ENCODE measurements at places on chromosomes 3 and 15.

DNA sequence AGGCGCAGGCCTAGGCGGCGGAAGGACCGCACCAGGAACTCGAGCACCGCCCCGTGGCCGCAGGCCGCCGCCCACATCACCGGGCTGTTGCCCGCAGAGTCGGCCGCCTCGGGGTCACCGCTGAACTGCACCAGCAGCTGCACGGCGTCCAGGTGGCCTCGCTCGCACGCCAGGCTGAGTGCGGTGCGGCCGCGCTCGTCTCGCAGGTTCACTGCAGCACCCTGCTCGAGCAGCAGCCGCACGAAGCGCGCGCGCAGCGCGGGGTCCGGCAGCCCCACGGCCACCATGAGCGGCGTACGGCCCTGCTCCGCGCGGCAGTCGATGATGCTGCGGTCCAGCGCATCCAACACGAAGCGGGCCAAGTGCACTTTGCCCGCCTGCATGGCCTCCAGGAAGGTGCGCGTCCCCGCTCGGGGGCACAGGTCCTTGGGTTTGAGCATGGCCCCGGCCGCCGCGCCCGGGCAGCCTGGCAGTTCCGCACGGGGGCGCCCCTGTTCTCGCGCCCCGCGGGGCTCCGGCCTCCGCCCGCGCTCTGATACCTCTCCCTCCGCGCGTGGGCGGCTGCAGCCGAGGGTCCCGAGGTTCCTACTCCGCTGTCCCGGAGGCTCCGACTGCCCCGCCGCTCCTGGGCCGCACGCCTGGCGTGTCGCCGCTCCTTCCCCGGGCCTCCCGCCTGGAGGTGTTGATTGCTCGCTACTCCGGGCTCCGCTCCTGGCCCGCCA is 556 bp downstream of the ANKRD63 start:
- peak; percentile 73 for DNase-seq

DNA sequence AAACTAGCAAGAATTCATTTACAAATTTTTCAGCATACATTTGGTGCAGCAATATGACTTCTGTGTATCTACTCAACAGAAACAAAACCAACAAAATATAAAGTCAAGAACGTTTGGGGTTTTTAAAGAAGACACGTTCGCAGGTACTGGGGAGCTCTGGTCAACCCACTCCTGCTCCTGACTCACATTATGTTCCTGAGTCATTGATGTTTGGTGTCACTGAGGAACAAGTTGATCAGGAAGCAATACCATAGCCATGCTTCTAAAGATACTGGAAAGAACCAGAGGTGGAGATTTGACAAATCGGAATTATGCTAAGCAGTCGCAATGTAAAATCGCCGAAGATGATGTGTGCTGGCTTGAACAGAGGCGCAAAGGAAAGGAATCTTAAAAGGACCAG is 22.0 kb downstream of the SLC4A7 start:
- DNase-seq = no peak

DNA sequence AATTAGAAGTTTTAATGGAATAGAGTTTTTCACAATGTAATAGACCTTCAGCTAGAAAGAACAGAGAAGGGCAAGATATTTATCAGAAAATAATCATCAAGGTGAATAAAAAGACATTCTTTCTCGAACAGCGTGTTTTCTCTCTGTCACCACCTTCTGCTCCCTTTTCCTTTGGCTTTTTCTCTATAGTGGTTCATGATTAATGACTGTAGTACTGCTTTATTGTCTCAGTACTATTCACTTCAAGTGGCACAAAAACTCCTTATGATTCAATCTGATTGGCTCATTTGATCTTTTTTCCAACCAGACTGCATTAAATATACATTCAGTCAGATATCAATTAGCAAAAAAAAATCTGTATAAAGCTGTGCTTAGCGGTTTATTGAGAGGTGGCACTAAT is 516.0 kb downstream of the OTOL1 start:
- no peak for DNase-seq

- no peak for DNase-seq
These were observed 184.8 kb downstream of the ADAMTSL3 start for GRCh38 chr15:83838763-83839162.

DNA sequence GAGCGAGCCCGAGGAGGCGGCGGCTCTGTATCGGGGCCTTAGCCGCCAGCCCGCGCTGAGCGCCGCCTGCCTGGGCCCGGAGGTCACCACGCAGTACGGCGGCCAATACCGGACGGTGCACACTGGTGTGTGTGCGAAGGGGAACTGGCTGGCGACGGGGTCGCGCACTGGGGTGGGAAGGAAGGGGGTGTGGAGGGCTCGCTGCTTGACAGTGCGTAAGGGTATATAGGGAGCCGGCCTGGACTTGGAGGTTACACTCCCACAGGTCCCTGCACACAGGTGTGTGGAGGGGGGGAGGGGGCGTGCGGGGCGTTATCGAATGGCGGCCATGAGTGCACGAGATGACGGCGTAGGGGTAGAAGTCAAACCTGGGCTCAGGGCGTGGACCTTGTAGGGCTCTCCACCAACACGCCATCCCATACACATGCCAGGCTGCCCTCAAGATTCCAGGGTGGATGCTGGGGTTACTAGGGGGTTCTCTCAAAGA is 389 bp downstream of the APEH start:
- DNase-seq = no peak

- no peak for DNase-seq
These were observed 55.9 kb downstream of the ALCAM start for GRCh38 chr3:105422645-105423044.

DNA sequence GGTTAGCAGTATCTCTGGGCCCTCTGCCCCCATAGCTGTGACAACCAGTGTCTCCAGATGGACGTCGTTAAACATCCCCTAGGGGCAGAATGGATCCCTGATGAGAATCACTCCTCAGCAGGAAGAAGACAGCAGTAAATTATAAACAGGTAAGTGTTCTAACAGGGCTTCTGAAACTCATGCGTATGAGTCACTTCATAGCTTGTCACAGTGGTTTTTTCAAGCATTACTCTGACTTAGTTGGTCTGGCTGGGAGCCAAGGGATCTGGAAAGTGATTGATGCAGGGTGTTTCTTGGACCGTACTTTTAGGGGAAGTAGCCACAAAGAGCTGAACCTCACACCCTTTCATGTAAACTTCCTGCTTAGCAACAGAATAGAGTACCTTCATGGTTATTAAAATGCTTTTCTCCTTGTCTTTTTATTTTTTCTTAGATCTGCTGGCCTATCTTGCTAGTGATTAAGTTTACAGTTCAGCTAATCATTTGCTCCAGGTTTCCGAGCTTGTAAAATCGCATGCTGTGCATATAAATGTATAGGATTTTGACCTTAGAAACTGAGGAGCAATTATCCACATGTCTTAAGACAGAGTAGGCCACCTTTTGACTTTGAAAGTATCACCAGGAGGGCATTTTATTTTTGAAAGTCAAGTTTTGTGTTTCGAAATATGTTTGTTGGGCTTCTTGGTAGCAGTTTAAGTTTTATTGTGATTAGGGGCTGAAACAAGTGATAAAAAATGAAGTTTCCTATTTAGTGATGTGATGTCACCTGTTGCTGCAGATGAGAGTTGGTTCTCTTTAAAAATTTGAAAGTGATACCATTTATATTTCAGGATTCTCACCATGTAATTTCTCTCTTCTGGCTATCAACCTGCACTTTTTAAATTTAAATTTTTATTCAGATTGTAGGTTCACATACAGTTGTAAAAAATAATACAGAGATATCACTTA is 333.9 kb downstream of the PTPRG start:
- DNase-seq = no peak

DNA sequence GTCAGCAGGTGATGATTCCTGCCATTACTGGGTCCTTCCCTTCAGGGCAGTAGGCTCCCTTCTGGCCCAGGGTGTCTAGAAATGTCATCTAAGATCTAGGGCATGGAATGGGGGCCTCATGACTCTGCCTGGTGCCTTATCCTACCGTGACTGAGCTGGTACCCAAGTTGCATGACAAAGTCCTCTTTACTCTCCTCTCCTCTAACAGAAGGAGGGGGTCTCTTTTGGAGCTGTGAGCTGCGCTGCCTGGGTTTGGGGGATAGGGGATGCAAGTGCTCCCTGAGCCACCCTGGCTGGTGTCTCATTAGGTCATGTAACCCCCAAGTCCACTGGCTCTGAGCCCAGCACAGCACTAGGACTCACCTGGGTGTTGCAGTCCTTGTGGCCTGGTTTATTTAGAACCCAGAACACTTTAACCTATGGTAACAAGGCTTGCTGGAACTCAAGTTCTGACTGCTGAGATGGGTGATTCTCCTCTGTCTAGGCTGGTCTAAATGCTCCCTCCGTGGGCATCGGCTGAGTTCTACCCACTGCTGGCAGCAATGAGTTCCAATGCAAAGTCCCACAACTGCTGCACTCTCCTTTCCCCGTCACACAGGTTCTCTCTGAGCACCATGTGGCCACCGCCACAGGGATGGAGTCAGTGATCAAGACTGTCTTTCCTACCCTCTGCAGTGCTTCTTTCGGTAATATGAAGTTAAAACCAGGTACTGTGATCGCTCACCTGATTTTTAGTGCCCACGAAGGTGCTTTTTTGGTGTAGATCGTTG is 34.0 kb downstream of the XXYLT1 start:
- DNase-seq = no peak

DNA sequence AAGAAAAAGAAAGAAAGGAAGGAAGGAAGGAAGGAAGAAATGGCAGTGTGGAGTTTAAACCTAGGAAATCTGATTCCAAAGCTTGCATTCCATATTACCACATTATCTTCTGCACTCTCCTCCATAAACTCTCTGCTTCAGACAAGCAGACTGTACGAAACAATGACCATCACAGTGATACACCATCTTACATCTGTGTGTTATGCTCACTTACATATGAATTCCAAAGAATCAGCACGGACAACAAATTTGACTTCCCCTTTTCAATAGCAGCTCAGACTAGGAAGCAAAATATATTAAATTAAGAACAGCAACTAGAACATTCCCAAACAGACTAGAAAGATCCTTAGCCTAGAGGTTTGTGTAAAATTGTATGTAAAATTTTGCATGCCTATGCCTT is 18.0 kb upstream of the PPM1L start:
- no peak for DNase-seq

DNA sequence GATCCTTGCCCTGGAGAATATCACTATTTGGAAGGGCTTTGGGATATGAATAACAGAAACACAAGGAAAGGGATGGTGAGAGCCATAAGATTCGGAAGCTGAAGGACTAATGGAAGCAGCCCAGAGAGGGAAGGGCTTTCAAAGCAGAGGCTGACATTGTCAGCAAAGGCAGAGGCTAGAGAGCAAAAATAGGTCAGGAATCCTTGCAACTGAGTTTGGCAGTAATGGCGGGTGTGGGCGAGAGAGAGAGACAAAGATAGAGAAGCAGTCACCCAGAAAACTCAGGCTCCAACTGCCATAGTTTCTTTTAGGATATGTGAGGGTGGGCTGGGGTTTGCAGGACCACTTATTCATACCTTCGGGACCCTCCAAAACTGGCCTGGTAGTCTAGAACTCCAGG is 248.6 kb downstream of the OPA1 start:
- no peak for DNase-seq

DNA sequence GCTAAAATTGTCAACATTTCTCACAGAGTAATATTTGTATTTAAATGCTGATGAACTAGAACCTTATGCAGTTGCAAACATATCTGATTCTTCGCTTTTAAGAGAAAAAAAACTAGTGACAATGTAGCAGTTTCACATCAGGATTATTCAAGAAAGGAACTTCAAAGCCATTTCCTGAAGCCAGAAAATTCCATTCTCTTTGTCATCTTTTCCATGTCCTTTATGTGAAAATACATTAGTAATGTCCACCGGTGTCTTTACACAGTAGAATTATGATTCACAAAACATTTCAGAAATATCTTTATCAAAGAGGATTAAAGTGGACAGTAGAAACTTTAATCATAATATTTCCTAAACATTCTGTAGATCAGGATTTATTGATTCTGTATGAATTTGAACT is 12.7 kb upstream of the LXN start:
- DNase-seq = no peak
